Natural killer cell (primary cell): ENCODE measurements at places on chromosomes 1 and 21. TPM values are rescaled to one million over a fixed set of nuclear protein-coding genes. Genes with fewer than 3 reads are reported as not detected.

- no peak for DNase-seq
Observed at GRCh38 chr1:173414539-173415226, 62.5 kb upstream of the PRDX6 start.

- DNase-seq = no peak
Observed at GRCh38 chr1:219788091-219788490, 140.3 kb downstream of the SLC30A10 start.

The DISP3 gene
- 0.68 TPM for total RNA-seq

DNA sequence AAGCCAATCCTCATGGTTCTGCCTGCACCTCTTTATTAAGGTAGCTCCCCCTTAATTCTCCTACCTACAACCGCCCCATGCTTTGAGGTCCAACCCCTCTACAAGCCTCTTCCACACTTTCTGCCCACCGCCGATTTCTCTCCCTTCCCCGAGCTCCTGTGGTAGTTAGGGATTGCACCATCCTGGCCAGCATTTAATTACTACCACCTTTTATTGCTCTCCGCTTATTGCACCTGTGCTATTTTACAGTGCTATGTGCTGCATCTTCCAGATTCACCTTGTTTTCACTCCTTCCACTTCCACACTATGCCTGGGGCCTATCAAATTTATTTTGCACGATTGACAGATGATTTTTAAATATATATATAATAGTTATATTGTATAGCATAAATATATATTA lies 29.3 kb upstream of the DNAJC11 start:
- DNase-seq = no peak
